AG09319 (cell line): ENCODE measurements at places on chromosomes 6 and 20.

GRCh38 chr20:52104546-52105441, 86.8 kb downstream of the ZFP64 start:
- DNase-seq: no peak

GRCh38 chr20:57252559-57253162, 13.8 kb downstream of the BMP7 start:
- no peak for DNase-seq

- DNase-seq: no peak
Observed at GRCh38 chr20:5393218-5393870, 76.6 kb upstream of the PROKR2 start.

DNA sequence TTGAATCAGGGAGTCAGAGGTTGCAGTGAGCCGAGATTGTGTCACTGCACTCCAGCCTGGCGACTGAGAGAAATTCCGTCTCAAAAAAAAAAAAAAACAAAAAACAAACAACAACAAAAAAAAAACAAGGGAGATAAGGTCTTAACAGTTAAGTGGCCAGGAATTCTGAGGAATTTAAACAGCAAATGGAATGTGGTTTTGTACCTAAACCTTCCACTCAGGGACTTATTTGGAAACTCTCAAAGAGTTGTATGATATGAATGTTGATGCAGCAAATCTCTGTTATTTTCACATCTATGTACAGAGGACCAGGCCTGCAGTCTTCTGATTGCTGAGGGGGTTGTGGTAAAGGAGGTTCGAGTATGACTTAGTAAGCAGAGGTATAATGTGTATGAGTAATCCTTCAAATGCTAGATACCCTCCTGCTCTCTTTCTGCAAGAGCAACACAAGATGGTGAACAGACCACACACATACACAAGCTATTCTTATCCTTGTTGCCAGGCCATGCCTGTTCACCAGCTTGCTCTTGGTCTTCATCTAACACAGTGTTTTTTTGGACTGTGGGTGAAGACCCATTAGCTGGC, 174.9 kb upstream of the SCGN start:
- DNase-seq: no peak

DNA sequence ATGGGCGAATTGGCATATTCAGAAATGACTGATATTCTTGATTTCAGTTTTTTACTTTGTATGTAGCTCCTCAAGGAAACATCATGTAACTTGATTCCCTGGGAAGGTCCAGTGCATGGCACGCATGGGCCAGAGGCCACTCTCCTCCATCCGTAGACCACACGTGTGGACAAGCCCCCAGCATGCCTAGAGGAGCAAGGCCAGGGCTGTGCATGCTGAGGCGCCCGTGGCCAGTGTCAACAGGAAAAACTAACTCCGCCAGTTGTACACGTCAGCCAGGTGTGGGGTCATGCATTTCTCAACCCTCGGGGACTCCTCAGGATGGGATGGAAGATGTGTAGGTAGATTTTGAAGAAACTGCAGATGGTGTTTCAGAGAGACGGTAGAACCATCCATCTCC, 37.8 kb upstream of the CD93 start:
- DNase-seq: no peak

DNA sequence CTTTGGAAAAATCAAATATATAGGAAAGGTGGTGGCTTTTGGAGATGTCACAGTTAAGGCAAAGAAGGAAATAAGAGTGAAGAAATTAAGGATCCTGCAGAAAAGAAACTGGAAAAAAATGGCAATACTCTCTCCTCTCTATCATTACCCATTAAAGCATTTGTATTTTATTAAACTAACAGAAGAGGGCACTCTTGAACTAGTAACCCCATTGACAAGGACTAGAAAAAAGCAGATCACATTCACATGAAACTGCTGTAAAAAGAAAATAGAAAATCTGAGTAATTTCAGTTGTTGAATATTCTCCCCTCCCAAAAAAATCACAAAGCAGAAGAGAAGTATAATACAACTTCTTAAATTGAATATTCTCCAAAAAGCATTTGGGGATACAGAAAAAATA, 104.1 kb upstream of the SLC35B3 start:
- no peak for DNase-seq

GRCh38 chr20:59631751-59632540, 27.6 kb downstream of the PHACTR3 start:
- DNase-seq: no peak

- DNase-seq: no peak
Observed at GRCh38 chr20:9141070-9141469, 72.2 kb downstream of the PLCB4 start.

GRCh38 chr20:5127859-5128424, 1.1 kb downstream of the CDS2 start:
- DNase-seq: no peak

- DNase-seq: no peak
Observed at GRCh38 chr6:168410554-168411011, 30.4 kb upstream of the SMOC2 start.

DNA sequence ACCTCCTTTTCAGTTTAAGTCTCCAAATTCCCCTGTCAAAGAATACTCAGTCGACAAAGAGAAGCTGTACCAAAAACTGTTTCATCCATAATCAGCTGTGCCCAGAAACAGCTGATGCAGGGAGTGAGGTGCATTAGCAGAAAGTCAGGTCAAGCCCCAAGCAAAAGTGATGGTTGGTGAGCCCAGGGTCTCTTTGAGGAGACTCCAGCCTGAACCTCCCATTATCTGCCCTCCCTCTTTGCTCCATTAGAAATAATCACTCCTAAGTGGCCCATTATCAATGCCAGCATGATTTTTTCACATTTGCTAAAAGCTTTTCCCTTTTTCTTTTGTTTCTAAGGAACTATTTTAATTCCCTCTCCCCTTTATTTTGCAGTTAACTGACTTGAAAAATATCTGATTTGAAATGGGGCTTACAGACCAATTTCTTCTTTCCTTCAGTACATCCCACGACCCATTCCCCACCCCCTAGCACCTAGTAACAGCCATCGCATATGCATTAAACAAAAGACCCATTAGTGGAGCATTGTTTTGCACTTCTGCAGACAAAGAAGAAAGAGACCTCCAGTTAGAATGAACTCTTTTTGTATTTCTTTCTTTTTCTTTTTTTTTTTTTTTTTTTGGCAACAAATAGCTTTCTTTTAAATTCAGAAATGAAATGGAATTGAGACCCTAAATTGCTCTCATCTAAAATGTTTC, 257.0 kb downstream of the GRIK2 start:
- DNase-seq: no peak

DNA sequence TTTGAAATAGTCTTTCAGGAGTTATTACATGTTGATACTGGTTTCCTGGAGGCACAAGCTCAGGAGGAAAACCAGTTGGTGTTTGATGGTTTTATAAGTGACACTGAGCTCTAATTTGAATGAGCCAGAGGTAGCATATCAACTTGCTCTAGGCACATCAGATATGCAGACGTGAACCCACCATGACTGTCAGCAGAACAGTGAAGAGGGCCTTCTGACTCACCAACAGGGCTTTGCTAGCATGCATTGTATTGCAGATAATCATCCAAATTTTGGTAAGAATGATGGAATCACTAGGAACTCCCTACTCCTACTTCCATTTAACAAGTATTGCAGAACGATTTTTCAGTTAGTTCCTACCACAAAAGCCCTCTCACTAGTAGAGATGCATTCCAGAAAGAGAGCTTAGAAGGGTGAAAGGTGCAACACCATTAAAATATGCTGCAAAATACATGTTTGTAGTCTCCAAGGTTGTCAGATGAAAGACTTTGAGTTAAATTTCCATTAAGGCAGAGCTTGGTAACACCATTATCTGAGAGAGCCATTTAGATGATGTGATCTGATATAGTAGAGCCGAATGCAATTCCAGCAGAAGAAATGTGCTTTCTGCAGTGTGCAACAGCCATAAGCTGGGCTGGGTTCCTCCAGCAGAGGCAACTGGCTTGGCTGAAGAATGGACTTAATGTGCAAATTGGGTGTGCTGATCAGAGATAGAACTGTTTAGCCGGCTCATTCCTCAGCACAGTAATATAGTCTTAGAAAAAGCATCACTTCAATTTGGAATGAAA, 968.7 kb upstream of the ADGRB3 start:
- no peak for DNase-seq

- no peak for DNase-seq
Observed at GRCh38 chr6:35984701-35985100, 39.7 kb downstream of the SLC26A8 start.

DNA sequence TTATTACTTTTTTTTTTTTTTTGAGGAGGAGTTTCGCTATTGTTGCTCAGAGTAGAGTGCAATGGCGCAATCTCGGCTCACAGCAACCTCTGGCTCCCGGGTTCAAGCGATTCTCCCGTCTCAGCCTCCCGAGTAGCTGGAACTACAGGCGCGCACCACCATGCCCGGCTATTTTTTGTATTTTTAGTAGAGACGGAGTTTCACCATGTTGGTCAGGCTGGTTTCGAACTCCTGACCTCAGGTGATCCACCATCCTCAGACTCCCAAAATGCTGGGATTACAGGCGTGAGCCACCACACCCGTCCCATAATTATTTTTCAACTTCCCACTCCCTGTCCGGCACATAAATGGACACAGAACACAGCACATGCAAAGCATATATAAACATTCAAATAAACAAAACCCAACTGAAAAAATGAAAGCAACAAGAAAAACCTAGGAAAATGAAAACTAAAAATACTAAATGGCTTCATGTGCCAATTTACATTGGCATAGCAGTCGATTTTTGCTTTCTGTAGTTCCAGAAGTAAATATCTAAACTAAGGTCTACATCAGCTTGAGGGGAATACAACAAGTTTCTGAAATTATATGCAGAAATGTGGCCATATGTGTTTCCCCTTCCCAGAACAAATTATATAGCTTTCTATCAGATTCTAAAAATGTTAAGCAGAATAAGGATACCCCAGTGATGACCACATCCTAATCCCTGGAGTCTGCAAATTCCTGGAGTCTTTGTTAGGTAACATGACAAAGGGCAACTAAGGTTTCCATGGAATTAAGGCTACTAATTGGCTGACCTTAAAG, 113.9 kb downstream of the HFE start:
- no peak for DNase-seq

DNA sequence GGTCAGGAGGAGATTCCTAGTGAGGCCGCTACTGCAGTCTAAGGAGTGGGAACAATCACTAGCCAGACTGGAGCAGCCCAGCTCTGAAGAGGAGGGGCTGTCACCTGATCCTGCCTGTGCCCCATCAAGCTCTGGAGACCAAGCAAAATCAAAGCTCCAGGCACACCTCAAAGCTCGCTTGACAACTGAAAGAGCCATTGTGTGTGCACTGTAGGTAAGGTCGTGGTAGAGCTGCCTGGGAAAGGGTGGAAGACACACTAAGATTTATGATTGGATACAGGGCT, 58.2 kb downstream of the CSE1L start:
- DNase-seq: no peak

DNA sequence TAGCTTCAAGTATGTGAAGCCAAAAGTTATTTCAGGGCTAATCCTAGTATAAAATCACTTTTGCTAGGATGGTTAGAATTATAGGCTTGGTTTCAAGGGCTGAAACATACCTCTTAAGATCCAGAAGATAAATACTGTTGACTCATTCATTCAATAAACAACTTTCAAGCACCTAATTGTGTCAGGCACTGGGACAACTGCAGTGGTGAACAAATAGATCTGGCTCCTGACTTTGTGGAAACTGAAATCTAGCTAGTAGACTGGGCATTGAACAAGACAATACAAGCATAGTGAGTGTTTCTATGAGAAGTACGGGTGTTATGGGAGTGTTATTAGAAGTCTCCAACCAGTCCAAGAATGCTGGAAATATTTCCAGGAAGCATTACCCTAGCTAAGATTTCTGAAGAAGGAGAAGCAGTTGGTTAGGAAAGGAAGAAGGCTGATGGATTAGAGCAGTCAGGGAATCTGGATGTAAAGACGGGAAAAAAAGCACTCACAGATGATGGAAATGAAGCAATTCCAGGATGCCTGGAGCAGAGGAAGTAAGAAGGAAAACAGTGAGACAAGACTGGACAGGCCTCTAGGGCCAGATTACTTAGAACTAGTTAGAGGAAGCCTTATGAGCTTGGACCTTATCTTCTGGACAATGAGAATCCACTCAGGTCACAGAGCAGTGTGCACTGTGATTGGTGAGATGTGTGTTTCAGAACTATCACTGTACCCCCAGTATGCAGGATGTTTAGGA, 132.6 kb upstream of the RAB32 start:
- DNase-seq: no peak

- DNase-seq: no peak
Observed at GRCh38 chr6:137680705-137681346, 186.2 kb upstream of the TNFAIP3 start.

DNA sequence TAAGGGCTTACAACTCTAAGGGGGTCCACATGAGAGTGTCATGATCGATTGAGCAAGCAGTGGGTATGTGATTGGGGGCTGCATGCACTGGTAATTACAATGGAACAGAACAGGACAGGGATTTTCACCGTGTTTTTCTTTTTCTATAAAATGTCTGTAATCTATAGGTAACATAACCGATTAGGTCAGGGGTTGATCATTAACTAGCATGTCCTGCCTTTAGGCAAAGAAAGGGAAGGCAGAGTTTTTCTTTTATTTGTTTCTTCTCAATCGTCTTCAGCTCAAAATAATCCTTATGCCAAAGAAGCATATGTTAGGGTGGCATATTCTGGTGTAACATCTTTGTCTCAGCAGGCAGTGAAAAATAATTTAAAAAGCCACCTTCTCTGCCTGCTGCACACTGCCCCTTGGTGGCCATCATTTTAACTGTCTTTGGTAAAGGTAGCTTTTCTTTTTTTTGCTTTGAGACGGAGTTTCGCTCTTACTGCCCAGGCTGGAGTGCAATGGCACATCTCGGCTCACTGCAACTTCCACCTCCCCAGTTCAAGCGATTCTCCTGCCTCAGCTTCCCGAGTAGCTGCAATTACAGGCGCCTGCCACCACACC, 9.7 kb upstream of the CEP43 start:
- no peak for DNase-seq
